ENCODE measurements at places on chromosomes 3 and 15.

DNA sequence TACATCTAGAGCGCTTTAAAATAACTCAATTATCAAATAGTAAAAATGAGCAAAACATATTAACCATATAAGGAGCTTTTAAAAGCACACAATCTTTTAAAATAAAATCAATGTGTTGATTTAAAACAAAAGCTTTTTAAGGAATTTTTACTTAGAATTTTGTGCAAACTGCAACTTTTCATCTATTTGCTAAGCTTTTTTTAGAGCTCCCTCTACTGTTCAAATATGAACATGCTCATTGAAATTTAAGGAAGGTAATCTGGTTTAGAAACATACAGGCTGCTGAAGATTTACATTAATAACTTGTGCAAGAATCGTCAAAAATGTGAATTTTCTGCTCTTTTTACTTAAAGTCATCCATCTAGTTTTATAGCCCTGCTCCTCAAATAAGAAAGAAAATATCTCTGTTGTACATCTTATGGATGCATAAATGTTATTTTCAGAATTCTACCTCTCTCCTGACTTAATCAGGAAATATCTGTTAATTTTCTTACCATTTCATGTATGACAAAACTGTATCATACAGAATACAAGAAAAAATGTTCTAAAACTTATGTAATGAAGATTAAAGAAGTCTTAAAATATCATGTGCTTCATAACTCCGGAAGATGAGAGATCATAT is 469.4 kb upstream of the ROBO2 start:
- DNase-seq = no peak

DNA sequence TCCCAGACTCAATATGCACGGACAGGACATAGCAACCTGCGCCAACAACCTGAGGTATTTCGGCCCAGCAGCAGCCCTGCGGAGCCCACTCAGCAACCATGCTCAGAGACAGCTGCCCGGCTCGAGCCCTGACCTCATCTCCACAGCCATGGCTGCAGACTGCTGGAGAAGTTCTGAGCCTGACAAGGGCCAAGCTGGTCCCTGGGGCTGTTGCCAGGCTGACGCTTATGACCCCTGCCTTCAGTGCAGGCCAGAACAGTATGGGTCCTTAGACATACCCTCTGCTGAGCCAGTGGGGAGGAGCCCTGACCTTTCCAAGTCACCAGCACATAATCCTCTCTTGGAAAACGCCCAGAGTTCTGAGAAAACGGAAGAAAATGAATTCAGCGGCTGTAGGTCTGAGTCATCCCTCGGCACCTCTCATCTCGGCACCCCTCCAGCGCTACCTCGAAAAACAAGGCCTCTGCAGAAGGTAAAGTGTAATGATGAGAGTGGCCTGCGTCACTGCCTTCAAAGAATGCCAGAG is 25.5 kb downstream of the TMEM41A start:
- no peak for DNase-seq

- no peak for DNase-seq
Observed at GRCh38 chr15:71660501-71660900, 149.9 kb upstream of the NR2E3 start.

GRCh38 chr15:68344600-68344999 is 67.1 kb downstream of the FEM1B start:
- DNase-seq = no peak

DNA sequence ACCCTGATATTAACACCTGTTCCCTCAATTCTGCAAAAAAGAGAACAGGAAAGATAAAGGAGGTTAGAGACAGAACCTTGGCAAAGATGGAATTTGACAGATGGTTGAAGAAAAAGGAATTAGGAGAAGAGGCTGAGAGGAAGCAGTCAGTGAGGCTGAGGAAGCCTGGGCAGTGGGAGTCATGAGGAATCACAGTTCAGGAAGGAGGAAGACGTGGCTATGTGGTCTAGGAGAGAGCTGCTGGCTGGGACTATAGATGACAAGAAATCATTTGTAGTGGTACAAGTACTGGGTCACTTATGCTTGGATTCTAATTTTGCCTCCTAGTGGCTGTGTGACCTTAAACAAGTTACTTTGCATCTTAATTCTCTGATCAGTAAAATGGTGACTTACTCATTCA is 49.0 kb downstream of the LARS2 start:
- DNase-seq = no peak

GRCh38 chr3:139935866-139936817 is 1.2 kb downstream of the CLSTN2 start:
- no peak for DNase-seq

DNA sequence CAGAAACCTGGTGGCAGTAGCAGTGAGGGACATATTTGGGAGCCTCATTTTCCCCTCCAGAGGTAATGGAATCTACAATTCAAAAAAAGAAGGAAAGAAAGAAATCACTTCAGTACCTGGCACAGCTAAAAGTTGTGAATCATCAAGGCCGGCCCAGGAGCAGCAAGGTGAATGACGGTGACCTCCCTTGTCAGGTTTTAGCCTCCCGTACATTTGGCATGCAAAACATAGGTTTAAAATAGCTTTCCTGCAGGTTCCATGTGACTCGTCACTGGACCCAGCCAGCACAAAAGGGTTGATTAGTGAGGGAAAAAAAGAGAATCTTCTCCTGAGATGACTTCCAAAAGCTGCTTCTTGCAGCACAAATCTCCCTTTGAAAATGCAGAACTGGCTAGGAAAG is 394.2 kb downstream of the LSAMP start:
- no peak for DNase-seq

DNA sequence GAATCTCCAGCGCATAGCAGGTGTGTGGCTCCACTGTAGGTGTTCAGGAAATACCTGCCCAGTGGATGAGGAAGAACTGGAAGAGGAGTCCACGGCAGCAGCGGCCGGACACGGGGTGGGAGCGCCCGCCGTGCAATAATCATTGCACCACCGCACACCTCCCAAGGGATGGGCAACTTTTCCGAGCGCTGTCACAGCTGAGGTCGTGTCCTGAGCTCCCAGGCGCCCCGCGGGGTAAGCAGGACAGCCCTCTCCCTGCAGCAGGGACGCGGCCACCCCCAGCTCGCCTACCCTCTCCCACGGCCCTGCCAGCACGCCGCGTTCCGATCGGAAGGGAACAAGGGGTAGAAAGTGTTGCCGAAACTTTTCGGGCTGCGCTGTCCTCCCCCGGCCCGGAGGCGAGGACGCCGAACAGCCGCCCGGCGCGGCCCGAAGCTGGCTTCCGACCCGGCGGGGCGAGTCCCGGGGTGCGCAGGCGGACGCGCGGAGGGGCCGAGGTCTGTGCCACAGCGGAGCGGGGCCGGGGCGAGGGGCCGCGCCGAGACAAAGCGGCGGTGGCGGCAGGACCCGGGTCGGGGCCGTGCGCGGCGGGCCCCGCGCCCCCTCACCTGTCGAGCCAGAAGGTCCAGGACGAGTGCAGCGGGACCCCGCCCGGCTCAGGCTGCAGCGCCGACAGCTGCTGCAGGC is 475 bp downstream of the EIF4E3 start:
- DNase-seq = no peak

GRCh38 chr3:103613397-103614156 is 1178.8 kb downstream of the ZPLD1 start:
- no peak for DNase-seq

GRCh38 chr15:61889706-61890105 is 170.5 kb downstream of the VPS13C start:
- DNase-seq = no peak

- no peak for DNase-seq
Observed at GRCh38 chr3:79521221-79521848, 246.5 kb downstream of the ROBO1 start.

GRCh38 chr3:127889461-127889863 is 25.6 kb upstream of the KBTBD12 start:
- no peak for DNase-seq

DNA sequence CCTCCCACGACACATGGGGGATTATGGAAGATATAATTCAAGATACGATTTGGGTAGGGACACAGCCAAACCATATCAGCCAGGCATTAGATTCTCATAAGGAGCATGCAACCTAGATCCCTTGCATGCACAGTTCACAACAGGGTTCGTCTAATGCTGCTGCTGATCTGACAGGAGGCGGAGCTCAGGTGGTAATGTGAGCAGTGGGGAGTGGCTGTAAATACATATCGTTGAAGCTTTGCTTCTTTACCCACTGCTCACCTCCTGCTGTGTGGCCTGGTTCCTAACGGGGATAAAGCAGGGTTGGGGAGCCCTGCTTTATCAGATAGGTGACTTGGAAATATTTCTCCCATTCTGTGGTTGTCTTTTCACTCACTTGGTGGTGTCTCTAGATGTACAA is 14.8 kb downstream of the DOCK3 start:
- DNase-seq = no peak

- no peak for DNase-seq
Observed at GRCh38 chr3:24160424-24161095, 215.5 kb downstream of the NR1D2 start.

- DNase-seq = no peak
Observed at GRCh38 chr15:79339588-79340314, 28.8 kb downstream of the TMED3 start.
